ENCODE measurements at places on chromosomes 11 and 22.

DNA sequence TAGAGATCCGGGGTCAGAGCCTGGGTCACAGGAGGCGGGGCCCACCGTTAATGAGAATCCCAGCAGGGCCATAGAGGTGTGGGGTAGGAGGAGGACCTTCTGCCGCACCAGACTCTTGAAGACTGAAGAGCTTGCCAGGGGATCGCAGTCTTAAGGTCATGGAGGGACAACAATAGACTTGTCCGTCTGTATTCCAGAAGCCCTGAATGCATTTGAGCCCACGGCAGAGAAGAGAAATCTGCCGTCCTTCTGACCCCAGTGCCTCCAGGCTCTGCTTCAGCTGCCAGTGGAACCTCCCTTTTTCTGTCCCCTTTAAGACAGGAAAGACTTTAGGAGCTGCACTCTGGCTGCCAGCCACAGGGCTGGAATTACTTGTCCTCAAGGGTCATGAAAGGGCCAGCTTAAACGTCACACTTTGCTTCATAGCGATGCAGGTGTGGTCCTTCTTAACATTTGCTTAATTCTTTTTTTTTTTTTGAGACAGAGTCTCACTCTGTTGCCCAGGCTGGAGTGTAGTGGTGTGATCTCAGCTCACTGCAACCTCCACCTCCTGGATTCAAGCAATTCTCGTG, 15.5 kb upstream of the ST3GAL4 start:
- DNase-seq = no peak

DNA sequence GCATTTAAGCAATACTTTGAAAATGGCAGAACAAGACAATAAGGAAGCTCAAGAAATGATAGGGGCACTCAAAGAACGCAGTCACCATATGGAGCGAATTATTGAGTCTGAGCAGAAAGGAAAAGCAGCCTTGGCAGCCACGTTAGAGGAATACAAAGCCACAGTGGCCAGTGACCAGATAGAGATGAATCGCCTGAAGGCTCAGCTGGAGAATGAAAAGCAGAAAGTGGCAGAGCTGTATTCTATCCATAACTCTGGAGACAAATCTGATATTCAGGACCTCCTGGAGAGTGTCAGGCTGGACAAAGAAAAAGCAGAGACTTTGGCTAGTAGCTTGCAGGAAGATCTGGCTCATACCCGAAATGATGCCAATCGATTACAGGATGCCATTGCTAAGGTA, 51.9 kb downstream of the SPECC1L start:
- DNase-seq = no peak

DNA sequence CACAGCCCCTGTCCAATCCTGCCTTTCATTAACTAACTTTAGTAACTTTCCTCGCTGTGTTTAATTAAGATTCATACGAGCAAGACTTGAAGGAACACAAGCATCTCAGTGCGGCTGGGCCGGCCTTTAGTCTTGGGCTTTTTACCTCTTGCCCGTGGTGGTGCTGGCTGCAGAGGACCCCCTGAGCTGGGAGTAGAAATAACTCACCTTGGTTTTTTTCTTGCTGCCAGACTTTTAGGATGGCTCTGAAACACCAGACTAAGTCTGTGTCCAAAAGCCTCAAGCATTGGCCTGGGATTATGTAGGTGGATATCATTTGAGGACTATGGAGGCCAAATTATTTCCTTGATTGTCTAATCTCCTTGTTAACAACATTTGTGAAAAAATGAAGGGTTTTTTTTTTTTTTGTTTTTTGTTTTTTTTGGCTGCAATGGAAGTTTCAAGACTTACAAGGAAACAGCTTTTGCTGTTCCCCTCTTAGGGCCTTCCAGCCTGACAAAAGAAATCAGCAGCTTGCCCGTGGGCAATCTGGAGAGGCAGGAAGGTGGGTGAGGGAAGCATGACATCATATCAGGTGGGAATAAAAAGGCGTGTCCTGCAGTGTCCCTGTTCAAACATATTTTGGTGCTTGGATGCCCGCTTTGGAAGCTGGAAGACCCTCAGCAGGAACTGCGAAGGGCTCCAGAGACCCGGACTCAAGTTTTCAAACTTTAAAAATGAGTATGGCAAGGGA, 44.0 kb downstream of the SMIM38 start:
- DNase-seq = no peak

DNA sequence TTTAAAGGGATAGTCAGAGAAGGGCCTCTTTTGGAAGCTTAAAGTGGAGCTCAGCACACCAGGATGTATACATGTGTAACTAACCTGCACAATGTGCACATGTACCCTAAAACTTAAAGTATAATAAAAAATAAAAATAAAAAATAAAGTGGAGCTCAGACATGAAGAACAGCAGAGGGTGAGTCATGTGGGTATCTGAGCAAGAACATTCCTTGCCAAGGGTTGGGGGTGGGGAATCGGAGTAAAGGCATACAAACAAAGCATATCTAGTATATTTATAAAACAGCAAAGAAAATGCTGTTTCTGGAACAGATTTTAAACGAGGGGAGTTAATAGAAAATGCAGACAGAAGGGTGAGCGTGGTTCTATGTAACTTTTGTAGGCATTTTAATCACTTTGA, 562.6 kb upstream of the ANO3 start:
- DNase-seq = no peak

DNA sequence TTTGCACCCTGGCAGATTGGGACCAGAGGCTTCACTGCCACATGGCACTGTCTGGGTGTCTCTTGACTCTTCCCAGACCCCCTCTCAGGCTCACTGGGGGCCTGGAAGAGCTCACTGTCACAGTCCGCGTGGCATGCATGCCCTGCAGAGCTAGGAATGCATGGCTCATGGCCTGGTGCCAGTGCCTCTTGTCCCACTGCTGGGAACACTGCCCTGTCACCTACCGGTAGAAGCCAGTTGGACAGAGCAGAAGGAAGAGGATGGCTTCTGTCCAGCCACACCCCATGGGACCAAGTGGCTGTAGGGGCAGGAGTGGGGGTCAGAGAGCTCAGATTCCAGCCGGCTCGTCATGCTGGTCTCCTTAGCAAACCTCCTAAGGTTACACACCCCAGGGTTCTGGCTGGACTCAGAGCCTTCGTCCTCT, 29.7 kb downstream of the MB start:
- DNase-seq = no peak

GRCh38 chr11:1293619-1294015, 15.8 kb downstream of the TOLLIP start:
- no peak for DNase-seq

GRCh38 chr11:3964056-3964455, 108.6 kb downstream of the STIM1 start:
- no peak for DNase-seq
